D721Med (cell line): ENCODE measurements at places on chromosomes 4 and X.

GRCh38 chr4:151626228-151626627 is 134.6 kb downstream of the GATB start:
- no peak for DNase-seq

GRCh38 chrX:49310371-49310770 is 6.9 kb downstream of the GAGE10 start:
- no peak for DNase-seq

- DNase-seq = peak; percentile 20
These were observed 38.5 kb upstream of the TAPT1 start for GRCh38 chr4:16264798-16265197.

GRCh38 chr4:14149176-14150053 is 521.9 kb upstream of the BOD1L1 start:
- DNase-seq = no peak

GRCh38 chr4:64520421-64520820 is 111.2 kb upstream of the TECRL start:
- no peak for DNase-seq

DNA sequence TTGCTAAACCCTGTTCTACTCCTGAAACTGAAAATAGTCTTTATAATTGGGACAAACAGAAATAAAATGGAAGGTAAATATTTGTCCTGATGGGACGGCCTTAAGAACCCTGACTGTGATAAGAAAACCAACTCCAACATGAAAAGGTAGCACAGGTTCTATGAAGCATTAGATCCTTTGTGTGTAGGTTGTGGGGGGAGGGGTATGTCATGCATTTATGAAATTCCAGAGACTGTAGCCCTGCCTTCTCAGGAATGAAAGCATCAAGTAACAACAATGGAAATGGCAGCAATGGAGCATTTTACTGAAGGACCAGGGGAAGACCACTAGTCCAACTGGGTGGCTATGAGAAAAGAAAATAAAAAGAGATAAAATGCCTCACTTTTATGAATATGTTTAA is 23.9 kb downstream of the CXXC4 start:
- DNase-seq = no peak

DNA sequence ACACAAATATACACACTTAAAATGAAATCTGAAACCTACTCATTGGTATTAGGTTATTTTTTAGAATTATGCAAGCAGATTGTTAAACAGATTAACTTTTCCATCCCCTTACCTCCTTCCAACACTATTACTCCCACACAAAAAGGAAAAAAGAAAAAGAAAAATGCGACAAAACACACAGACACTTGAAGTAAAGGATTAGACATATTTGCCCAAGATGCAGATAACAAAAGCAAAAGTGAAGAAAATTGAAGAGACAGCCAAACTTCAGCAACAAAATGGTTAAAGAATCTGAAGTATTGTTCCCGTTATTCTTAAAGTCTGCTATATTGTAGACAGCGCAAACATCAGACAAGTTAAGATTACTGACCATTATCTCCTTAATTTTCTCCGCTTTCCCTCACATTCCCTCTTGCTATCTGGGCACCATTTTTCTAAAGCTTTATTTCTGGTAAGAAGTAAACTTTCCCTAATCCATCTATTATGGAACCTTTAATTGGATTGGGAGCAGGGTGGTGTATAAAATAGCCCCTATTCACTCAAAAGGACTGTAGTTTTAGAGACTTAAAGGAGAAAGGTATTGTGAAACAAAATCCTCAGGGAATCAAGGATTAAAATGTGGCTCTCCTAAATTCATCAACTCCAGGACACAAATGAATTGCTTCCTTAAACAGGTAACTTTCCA is 34.7 kb upstream of the MAB21L2 start:
- DNase-seq = no peak

- DNase-seq = no peak
These were observed 77.5 kb downstream of the IRF2 start for GRCh38 chr4:184396570-184397515.

DNA sequence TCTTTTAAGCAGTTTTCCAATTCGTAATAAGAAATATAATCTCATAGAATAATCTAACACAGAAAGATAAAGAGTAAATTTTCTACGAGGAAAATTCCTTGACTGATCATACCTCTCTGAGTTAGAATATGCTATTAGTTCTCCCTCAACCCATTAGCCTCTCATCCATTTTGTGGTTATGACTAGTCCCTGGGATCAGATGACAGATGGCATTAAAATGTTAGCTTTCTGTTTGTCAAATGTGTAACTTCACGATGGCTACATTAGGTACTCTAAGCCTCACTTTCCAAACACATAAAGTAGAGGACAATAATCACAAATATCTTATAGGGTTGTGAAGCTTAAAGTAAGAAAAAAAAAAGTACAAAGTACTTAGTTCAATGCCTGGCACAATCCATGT is 112.2 kb downstream of the ZAR1 start:
- no peak for DNase-seq

DNA sequence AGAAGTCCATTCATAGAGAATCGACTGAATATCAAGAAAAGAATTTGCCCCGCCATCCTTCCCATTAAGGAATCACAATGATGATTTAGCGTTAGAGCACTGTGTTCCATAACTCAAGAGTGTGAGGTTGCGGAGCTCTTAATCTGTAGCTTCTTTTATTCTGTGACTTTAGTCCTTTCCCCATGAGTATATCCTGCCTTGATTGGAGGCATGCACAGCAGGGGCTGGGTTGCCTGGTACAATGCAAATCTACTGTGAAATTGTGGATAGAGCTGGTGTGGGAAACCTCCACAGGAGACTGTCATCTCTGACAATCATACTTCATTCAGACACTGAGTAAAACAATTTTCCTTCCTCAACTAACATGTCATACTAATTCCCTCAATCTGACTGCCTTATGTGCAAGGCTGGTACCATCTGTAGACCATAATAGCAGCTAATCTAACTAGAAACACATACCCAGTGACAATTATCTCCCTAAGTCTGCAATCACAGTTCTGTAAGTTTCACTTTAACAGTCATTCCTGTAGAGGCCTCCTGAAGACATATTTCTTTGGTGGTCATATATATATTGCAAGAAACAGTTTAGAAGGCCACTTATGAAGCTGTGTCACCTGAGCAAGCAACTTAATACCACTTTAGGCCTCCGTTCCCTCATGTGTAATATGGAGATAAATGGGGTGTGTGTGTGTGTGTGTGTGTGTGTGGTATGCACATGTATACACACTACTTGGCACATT is 355.2 kb upstream of the FAM241A start:
- no peak for DNase-seq

DNA sequence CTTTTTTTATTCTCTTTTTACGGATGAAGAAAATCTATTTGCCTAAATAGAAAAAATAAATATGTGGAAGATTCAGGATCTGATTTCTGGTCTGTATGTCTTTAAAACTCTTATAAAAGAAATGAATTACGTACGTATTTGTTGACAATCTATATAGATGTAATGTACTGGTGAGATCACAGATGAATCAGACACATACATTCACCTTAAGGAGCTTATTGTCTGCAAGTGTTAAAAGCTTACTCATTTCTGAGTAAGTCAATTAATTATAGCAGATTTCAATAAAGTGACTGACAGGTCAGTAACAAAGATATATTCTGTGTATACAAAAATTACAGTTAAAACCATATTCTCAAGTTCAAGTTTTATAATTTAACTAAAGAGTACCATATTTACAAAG is 66.6 kb upstream of the NAF1 start:
- no peak for DNase-seq

DNA sequence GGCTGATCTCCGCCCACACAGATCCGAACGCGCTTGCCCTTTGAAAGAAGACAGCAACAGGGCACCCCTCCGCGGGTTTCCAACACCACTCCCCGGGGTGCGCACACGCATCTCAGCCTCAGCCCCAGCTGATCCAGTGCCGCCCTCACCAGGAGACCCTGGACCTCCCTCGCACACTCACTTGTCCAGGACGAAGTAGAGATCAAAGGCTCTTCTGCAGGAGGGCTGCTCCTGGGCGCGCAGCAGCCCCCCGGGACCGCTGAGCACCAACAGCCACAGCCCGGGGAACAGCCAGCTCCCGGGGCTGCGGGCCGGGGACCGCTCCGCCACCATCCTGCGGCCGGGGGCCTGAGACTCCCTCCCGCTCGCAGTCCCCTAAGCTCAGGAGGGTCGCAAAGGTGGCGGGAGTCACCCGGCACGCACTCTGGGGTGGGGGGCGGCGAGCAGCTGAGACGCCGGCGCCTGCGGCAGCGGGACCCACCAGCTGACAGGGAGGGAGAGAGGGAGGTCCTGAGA is 743 bp downstream of the ANTXR2 start:
- peak; percentile 20 for DNase-seq

- no peak for DNase-seq
These were observed 53.1 kb downstream of the NAA11 start for GRCh38 chr4:79272761-79273160.
